Cerebellum (tissue), 4 donors: ENCODE measurements at places on chromosomes 2 and 18. TPM values are rescaled to one million over a fixed set of nuclear protein-coding genes. Genes with fewer than 3 reads are reported as not detected.

ABCB11 gene
- 2.6 TPM for total RNA-seq

SERPINB10 gene
- total RNA-seq = not detected

DSG1 gene
- total RNA-seq = 0.27 TPM

KYNU gene
- total RNA-seq = 0.27 TPM

NT5C1B gene
- 0.09 TPM for total RNA-seq

CPSF3 gene
- total RNA-seq = 36.1 TPM

SPC25 gene
- 10.2 TPM for total RNA-seq

MYO3B gene
- 1.2 TPM for total RNA-seq
